ENCODE measurements at places on chromosomes 11 and 22.
A peak's percentile ranks its signal among the peaks of the same experiment; 100 is the strongest.

DNA sequence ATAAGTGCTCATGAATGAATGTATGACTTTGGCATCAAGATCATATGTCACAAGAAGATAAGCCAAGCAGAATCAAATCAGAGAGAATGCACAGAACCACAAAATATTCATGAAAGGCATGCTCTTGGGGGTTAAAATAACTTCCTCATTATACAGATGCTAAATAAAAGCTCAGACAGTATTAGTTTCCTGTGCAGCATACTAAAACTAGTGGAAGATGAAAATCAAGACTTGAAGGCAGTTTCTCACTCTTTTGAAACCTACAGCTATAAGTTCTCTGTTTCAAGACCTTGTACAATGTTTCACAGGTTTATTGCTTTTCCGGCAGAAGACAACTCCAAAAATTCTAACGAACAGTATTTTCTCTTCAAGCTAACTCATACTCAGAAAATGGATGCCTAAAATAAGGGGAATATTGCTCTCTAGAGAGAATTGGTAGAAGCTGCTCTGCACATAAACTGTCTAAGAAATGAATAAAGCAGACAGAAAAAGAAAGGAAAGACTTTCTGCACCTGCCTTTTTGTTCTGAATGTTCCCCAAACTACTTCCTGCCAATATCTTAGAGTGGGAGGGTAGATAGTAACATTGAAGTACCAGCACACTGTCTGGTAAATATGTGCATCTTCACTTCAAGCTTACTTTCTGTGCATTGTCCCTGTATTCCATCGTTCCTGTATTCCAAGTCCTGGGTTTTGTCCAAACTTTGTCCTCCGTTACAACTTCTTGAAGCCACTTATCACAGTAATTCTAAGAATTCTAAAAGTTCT is 639.4 kb upstream of the FAT3 start:
- DNase-seq = no peak

GRCh38 chr11:113460469-113460868 is 14.7 kb downstream of the DRD2 start:
- DNase-seq = no peak

- peak; percentile 68 for DNase-seq
These were observed 42.0 kb downstream of the MCHR1 start for GRCh38 chr22:40721266-40721665.

GRCh38 chr11:67666676-67667489 is 7.5 kb downstream of the ALDH3B2 start:
- DNase-seq = no peak

- DNase-seq = no peak
These were observed 452.4 kb upstream of the B3GAT1 start for GRCh38 chr11:134864233-134864967.

DNA sequence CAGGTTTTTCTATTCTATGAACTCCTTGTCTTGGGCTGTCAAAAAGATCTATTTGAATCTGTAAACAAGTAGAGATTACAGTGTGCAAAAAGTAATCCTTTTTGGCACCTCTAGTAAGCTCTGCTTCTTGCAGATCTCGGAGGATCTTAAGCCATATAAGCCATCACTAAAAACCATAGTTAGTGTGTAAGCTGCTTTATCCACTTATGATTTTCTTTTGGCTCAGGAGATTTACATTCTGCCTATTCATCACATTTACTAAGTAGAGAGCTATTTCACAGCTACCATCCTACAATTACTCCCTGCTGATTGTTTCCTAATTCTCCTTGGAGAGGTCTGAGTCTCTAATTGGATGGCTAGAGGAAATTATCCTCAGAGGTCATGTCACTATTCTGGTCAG is 385.7 kb downstream of the AASDHPPT start:
- DNase-seq = no peak

- no peak for DNase-seq
These were observed 10.8 kb upstream of the RASSF10 start for GRCh38 chr11:12998336-12998735.

DNA sequence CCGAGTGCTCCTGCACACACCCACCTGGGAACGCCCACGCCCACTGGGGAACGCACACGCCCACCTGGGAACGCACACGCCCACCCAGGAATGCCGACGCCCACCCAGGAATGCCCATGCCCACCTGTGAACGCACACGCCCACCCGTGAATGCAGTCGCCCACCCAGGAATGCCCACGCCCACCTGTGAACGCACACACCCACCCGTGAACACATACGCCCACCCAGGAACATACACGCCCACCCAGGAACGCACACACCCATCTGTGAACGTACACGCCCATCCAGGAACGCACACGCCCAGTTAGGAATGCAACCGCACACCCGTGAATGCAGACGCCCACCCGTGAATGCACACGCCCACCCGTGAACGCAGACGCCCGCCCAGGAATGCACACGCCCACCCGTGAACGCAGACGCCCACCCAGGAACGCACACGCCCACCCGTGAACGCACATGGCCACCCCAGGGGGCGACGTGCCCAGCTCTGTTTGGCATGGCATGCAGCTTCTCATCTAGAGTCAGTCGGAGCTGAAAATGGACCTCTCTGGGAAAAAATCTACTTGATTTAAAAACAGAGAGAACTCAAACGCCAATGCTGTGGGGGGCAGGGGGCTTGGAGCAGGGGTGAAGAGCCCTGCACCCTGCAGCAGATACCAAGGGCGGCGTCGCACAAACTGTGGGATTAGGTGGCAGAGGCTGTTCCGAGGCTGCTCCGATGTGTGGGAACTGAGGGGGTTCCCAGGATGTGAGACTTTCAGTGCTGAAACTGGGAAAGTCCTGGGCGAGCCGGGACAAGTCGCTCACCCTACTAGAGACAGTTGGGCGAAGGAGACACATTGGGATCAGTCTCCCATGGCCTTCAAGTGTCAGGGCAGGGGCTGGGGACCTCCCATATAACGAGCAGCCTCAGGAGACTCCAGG is 83.3 kb downstream of the MYEOV start:
- no peak for DNase-seq

- DNase-seq = no peak
These were observed 56.9 kb downstream of the MICAL2 start for GRCh38 chr11:12167061-12168000.
